Stimulated activated naive CD4-positive, alpha-beta T cell (primary cell): ENCODE measurements at places on chromosomes 6 and 20.

- DNase-seq: peak; percentile 80
Measured at GRCh38 chr20:59948828-59949720, 8.9 kb downstream of the FAM217B start.

- no peak for DNase-seq
Measured at GRCh38 chr20:62291251-62292066, 11.3 kb upstream of the ADRM1 start.

DNA sequence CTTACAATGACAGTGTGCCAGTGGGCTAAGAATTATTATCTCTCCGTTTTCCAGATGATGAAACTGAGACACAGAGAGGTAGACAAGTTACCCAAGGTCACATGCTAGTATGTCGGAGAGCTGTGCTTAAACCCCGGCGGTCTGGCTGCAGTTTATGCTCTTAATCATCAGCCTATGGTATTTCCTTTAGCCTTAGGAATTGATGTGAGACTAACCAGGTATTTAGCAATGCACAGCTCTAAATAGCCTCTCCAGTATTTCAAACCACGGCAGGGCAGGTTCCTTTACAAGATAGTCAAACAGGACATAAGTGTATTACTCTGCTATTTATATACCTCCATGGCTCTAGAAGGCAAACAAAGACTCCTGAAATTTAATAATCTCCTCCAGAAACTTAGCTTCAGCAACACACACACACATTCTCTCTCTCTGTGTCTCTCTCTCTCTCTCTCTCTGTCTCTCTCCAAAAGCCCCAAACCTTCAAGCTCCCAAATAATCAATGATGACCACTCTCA lies 142.0 kb upstream of the ZNF217 start:
- no peak for DNase-seq

- no peak for DNase-seq
Measured at GRCh38 chr6:170393807-170394399, 87.3 kb downstream of the FAM120B start.

DNA sequence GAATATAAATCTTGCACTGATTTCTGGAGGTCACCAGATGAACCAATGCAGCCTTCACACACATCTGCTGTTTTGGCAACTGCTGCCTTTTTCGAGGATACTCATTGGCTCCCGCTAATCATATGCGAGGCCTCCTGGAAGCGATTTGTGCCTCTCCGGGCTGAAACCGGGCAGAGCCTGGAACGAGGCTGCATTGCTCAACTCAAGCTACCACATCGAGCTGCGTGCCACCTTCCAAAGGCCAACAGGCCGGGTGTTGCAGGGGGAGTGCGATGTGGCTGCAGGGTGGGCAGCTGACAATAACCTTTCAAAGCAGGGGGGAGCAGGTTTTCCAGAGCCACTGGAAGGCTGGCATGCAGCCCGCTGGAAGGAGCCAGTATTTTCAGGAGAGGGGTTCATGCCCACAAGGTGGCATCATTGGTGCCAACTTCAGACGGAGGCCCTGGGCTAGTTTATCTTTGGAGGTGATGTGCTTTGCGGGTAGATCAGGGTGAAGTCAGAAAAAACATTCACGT lies 122.6 kb upstream of the IFNGR1 start:
- DNase-seq: peak; percentile 19

- no peak for DNase-seq
Measured at GRCh38 chr20:20063941-20064702, 11.8 kb downstream of the CFAP61 start.

DNA sequence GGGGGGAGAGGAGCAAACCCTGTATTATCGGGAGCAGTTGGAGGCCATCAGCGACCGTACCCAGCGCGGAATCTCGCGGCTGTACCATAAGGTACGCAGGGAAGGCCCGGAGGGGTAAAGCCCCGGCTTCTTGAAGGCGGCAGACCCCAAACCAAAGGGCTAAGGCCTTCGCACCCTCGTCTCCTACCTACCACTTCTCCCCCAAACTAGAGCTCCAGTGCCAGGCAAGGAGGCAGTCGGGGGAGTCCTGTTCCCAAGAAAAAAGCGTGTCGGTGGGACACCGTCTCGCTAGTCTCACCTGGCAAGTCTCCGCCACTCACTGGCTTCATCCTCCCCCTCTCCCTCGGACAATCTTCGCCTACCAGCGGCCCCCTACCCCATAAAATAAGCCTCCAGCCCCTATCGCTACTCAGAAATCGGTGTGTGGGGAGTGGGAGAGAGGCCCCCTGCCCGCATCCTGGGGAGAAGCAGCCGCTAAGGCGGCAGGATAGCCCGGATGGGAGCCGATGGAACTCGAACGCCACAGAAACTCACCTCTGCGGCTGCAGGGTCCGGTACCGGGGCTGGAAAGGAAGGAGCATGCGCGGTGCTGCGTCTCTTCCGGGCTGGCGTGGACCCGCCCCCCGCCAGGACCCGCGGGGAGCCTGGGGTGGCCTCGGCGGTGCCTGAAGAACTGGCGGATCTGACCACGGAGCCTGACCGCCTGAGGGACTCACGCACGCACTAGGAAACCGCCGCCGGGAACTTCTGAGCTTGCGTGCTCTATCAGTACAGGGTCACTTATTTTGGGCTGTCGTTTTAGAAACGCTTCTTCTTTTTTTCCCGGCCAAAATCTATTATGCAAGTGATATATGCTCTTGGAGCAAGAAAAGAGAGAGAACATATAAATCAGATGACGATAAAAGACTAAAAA lies at the start of gene RPS10:
RPS10 (minus strand) TSS at position 572 of the 913 bp plus-strand sequence. CDS start 848 bp downstream, outside the sequence.
- peak; percentile 78 for DNase-seq

DNA sequence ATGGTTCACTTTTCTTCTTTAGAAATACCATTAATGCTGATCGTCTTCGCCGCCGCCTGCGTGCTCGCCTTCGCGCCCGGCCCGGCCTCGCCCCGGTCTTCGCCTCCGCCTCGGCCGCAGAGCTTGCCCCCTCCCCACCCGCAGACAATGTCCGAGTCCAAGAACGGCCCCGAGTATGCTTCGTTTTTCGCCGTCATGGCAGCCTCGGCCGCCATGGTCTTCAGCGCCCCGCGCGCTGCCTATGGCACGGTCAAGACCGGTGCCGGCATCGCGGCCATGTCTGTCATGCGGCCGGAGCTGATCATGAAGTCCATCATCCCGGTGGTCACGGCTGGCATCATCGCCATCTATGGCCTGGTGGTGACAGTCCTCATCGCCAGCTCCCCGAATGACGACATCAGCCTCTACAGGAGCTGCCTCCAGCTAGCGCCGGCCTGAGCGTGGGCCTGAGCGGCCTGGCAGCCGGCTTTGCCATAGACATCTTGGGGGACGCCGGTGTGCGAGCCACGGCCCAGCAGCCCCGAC lies 4.8 kb upstream of the PRPH2 start:
- DNase-seq: no peak

DNA sequence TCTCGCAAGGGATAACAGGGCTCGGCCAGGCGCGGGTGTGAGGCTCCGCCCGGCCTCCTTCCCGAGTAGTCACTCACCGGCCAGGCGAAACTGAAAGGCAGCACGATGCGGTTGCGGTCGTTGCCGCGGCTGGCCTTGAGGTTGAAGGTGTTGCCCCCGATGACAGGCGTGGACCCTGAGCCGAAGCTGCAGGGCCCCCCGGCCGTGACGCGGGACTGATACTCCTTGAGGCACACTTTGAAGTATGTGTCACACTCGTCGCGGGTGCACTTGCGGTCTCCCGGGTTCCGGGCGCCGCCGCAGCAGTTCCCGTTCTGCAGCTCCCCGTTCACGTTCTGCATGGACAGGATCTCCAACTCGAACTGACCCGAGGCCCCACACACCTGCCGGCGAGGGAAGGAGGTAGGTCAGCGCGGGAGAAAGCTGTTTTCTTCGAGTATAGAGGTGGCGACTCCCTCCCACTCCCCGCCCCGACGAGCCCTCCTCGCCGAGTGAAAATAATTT lies 1.1 kb downstream of the JAG1 start:
- DNase-seq: no peak
